ENCODE measurements at places on chromosomes 1 and 21.

DNA sequence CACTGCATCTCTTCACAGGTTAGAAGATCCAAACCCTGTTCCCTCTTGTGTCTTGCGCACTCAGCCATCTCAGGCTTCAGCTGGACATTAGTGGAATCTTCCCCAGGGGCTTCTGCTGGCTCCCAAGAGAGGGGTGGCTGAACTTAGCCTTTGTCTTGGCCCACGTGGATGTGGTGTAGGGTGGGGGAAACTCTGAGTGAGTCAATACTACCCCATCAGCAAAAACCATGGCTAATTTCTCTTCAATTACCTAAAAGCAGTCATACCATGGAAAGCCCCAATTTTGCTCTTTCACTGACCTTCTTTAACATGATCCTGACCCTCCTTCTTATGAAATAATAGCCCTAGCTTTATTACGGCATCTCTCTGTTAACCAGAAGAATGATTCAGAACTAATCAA lies 72.5 kb upstream of the RAB3GAP2 start:
- no peak for DNase-seq

DNA sequence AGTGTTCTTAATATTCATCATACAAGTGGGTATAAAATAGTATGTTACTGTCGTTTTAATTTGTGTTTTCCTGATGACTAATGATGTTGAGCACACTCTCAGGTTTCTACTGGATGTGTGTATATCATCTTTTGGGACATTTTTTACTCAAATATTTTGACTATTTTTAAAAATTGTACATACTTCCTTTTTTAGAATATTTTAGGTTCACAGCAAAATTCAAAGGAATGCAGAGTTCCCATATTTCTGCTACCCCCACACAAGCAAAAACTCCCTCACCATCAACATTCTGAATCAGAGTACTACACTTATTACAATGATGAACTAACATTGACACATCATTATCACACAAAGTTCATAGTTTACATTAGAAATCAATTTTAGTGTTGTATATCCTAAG lies 114.5 kb downstream of the DPYD start:
- DNase-seq = no peak

DNA sequence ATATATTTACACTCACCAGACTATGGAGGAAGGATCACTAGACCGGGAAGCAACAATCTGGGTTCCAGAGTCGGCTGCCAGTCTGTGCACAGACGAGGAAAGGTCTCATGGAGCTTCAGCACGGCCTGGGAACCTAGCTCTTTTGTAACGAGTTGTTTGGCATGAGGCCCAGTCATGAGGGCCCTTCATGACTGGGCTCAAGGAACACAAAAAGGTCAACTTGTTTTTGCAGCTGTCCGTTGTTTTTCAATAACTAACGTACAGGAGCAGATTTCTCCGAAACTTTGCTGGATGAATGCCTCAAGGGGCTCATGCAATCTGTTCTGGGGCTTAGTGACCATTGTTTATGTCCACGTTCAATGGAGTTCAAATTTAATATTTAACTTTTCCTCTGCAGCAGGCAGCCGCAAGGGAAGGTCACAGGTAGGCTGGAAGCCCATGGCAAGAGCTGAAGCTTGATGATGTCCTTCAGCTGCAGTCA lies 5.9 kb upstream of the STUM start:
- DNase-seq = no peak

DNA sequence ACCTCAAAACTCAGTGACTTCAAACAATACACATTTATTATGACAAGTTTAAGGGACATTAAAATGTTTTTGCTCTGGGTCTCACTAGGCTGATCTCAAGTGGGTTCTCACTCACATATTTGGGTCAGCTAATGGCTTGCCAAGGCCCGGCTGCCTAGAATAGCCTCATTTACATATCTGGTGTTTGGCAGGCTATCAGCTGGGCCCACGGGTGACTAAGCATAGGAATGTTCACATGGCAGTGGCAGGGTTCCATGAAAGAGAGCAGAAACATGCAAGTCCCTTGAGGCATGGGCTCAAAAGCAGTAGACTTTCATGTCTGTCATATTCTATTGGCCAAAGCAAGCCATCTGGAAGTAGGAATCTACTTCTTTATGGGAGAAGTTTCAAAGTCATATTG lies 492.6 kb downstream of the KCNT2 start:
- no peak for DNase-seq

- DNase-seq = no peak
These were observed 2.4 kb upstream of the PADI4 start for GRCh38 chr1:17305576-17306095.

- no peak for DNase-seq
These were observed 20.9 kb downstream of the RNF187 start for GRCh38 chr1:228507961-228508652.

DNA sequence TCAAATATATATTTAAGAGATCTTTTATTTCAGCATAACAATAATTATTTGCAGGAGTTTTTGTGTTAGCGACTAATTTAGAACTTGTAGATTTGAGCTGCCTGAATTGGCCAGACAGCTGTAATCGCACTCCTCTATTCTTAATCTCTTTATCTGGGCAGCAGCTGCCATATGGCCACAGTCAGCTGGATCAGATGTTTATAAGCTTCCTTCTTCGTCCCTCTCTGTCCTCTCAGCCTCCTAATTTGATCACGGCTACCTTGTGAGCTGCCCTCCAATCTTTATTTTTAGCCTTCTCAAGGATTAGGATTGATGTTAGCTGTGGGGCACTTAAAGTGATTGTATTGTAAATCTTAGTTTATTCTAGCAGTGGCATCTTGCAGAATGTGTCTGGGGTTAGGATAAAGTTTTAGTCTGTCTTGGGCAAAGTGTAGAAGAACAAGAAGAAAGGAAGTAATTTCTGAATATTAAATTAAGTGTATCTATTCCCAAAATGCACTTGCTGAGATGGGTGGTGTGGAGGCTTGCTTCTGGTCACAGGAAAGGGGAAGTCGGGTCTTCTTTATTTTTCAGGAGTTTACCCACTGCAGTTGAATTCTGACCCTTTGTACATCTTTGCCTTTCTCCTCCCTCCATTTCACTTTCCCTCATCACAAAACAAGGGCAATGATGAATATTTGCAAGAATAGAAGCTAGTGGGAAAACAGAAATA lies 1.1 kb downstream of the ZBTB18 start:
- DNase-seq = no peak

- no peak for DNase-seq
These were observed 126.9 kb upstream of the TMPRSS2 start for GRCh38 chr21:41634858-41635257.

DNA sequence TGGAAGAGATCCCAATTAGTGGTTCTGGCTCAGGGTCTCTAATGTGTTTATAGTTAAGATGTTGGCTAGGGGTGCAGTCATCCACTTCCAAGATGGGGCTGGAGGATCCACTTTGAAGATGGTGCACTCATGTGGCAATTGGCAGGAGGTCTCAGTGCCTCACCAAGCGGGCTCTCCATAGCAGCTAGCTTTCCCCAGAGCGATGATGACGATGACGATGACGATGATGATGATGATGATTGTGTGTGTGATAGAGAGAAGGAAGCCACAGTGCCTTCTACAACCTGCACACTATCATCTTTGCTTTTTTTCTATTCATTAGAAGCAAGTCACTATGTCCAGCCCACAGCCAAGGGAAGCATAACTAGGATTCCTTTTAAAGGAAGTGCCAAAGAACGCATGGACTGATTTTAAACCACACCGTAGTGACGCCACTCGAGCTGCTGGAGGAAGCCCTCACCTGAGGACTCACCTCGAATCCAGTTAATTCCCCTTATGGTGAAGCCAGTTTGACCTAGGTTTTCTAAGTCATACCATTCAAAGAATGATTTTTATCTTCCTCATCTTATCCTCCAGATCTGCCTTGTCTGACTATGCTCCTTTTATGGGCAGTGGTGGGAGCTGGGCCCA lies 49.4 kb downstream of the SRRM1 start:
- DNase-seq = no peak
